ENCODE measurements at places on chromosomes 2 and 18.

- H3K36me3 ChIP-seq: no peaks in the 10 kb centered on the region
- no peak overlapping the region for H3K27ac ChIP-seq
- no peak overlapping the region for H3K4me3 ChIP-seq
- no peak for DNase-seq
Measured at GRCh38 chr2:240037358-240037757, 7.1 kb upstream of the OR6B2 start.

DNA sequence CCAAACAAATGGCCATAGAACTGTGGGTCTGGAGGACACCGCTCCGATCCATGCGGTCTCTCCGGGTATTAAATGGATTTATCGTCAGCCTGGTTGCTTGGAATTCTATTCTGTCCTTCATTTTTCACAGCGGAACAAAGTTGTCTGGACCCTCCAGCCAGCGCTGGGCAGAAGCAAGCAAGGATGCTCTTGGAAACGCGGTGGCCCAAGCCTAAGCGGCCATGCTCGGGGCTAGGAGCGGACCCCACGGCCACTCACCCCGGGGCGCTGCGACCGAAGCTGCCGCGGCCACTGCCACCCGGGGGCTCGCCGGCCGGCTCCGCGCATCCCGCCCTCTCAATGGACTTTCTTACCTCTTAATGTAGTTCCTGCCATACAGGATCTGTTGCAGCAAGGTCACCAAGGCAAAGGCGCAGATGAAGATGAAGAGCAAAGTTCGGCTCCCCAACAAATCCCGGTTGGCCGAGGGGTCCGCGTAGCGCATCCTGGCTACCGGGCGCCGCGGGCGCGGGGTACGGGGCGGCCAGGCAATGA, 761 bp downstream of the ST8SIA5 start:
- H3K4me1 ChIP-seq: peaks cover 20% of the 10 kb centered on the region
- peak overlapping the region; percentile 59 for H3K4me3 ChIP-seq
- DNase-seq: no peak

DNA sequence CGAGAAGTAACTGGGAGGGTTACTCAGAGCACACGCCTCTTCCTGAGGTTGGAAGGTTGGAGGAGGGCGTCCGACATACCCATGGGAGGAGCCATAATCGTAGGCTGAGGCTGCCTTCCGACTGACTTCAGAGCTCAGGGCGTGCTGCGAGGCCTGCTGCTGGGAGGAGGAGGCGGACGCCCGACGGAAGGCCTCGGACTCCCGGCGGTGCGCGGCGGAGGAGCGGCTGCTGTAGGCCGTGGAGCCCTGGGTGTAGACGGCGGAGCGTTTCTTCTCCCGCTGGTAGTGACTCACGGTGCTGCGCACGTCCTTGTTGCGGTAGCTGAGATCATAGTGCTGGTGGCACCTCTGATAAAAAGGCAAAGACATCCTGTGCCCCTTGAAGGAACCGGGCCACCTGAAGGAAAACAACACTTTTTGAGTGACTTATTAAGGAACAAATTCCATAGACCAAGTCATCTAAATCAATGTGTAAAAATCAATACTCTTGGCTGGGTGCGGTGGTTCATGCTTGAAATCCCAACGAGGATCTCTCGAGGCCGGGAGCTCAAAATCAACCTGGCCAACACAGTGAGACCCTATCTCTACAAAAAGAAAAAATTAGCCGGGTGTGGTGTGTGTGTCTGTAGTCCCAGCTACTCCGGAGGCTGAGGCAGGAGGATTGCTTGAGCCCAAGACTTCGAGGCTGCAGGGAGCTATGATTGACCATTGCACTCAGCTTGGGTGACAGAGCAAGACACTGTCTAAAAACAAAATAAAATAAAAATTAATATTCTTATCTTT, 4.7 kb downstream of the MYOM1 start:
- peaks cover 8% of the 10 kb centered on the region for H3K36me3 ChIP-seq
- no peaks in the 10 kb centered on the region for H3K27me3 ChIP-seq
- peaks cover 30% of the 10 kb centered on the region for H3K4me1 ChIP-seq
- DNase-seq: no peak
- no peak overlapping the region for H3K27ac ChIP-seq

GRCh38 chr18:10715791-10716190, 190.0 kb downstream of the NAPG start:
- H3K36me3 ChIP-seq: no peaks in the 10 kb centered on the region
- H3K27me3 ChIP-seq: peaks cover 3% of the 10 kb centered on the region
- H3K4me3 ChIP-seq: no peak overlapping the region
- DNase-seq: no peak
- no peak overlapping the region for H3K27ac ChIP-seq
- H3K4me1 ChIP-seq: no peaks in the 10 kb centered on the region

DNA sequence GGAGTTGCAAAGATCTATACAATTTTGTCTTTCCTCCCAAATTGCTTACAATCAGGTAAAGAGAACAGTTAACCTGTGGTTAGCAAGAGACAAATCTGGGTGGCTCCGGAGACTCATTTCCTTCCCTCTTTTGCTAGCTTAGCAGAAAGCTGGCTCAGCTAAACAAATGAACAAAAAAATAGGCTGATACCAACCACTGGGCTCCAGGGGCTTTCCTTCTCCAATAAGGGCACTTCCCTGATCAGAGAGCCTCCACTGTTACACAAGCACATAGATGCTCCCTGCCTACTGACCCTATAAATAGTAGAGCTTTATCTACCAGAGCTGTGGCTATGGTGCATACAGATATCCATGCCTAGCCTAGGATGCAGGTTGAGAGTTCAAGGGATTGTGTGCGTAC, 90.1 kb upstream of the ARL5A start:
- no peaks in the 10 kb centered on the region for H3K27me3 ChIP-seq
- no peak overlapping the region for H3K27ac ChIP-seq
- H3K36me3 ChIP-seq: no peaks in the 10 kb centered on the region

DNA sequence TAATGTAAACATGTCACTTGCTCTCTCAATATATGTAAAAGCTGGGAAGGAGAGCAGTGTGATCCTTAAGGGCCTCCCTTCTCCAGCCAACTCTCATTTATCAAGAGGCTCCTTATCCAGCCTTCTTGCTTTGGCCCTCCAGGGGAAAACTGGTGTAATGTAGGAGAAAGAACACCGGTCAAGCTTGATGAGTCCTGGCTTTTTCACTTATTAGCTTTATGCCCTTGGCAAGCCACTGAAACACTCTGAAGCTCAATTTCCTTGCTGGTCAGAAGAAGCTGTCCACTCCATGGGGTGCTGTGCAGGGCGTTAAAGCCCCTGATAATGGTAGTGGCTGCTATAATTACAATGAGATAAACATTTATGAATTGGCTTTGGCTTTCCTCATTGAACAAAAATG, 251.2 kb upstream of the RBBP8 start:
- DNase-seq: no peak
- H3K27ac ChIP-seq: no peak overlapping the region
- no peak overlapping the region for H3K4me3 ChIP-seq

- H3K4me3 ChIP-seq: no peak overlapping the region
- peaks cover 26% of the 10 kb centered on the region for H3K36me3 ChIP-seq
- no peak for DNase-seq
Measured at GRCh38 chr2:21026479-21027282, 17.2 kb downstream of the APOB start.

- H3K27ac ChIP-seq: no peak overlapping the region
- H3K4me1 ChIP-seq: peaks cover 16% of the 10 kb centered on the region
- H3K27me3 ChIP-seq: no peaks in the 10 kb centered on the region
- H3K4me3 ChIP-seq: no peak overlapping the region
- no peaks in the 10 kb centered on the region for H3K36me3 ChIP-seq
Measured at GRCh38 chr2:104473546-104473945, 380.4 kb upstream of the POU3F3 start.

GRCh38 chr18:3827236-3827845, 377.4 kb downstream of the TGIF1 start:
- H3K27me3 ChIP-seq: no peaks in the 10 kb centered on the region
- H3K36me3 ChIP-seq: no peaks in the 10 kb centered on the region
- no peak for DNase-seq
- no peak overlapping the region for H3K4me3 ChIP-seq

GRCh38 chr2:171436307-171436706, 2.3 kb downstream of the DCAF17 start:
- no peak for DNase-seq
- peaks cover 16% of the 10 kb centered on the region for H3K4me1 ChIP-seq
- no peak overlapping the region for H3K4me3 ChIP-seq

- H3K4me1 ChIP-seq: peaks cover 88% of the 10 kb centered on the region
- DNase-seq: no peak
- peak overlapping the region; percentile 96 for H3K27ac ChIP-seq
- H3K36me3 ChIP-seq: peaks cover 8% of the 10 kb centered on the region
- no peaks in the 10 kb centered on the region for H3K27me3 ChIP-seq
Measured at GRCh38 chr2:54572636-54573536, 116.8 kb downstream of the SPTBN1 start.

DNA sequence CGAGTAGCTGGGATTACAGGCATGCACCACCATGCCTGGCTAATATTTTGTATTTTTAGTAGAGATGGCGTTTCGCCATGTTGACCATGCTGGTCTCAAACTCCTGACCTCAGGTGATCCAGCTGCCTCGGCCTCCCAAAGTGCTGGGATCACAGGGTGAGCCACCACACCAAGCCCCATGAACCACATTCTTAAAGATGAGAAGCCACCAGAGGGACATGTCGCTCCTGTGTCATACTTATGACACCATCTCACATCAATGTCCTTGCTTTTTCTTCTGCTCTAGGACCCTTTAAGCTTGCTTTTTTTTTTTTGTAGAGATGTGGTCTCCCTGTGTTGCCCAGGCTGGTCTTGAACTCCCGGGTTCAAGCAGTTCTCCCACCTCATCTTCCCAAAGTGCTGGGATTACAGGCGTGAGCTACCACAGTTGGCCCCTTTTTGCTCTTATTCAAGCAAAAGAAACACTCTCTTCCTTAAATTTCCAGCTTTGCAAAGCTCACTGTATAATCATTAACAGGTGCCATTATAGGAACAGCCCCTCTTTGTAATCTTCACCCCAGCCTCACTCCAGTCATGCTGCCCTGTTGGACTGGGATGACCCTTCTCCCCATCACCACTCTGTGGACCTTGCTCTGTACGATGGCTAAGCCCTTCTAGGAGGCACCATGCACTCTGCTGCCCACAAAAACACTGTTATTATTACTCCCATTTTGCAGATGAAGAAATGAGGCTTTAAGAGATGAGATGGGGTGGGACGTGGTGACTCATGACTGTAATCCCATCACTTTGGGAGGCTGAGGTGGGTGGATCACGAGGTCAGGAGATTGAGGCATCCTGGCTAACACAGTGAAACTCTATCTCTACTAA, 10.8 kb upstream of the KCNG3 start:
- H3K27me3 ChIP-seq: no peaks in the 10 kb centered on the region
- no peak overlapping the region for H3K27ac ChIP-seq
- no peak for DNase-seq

Data from progenitor cell of endocrine pancreas (in vitro differentiated cells).